ENCODE measurements at places on chromosomes 5 and 9.

GRCh38 chr5:90337449-90338052 lies 72.0 kb downstream of the CETN3 start:
- DNase-seq = no peak

DNA sequence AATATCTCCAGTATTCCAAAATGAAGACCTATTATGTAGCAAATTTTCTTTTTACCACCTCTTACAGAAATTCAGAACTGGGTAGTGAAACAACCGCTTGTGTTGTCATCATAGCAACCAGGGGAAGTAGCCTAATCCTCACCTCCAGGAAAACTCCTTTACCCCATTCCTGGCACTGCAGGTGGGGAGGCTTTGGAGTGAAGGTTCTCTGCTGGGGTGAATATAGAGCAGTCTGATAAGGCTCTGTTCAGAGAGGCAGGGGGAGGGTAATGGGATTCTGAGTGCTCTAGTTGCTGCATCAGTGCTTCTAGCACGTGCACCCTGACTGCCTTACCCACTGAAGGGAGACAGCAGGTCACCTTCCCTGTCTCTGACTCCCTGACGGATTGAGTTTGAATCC lies 116.2 kb downstream of the MAN2A1 start:
- DNase-seq = no peak

GRCh38 chr5:93192087-93192486 lies 388.9 kb downstream of the NR2F1-AS1 start:
- no peak for DNase-seq

DNA sequence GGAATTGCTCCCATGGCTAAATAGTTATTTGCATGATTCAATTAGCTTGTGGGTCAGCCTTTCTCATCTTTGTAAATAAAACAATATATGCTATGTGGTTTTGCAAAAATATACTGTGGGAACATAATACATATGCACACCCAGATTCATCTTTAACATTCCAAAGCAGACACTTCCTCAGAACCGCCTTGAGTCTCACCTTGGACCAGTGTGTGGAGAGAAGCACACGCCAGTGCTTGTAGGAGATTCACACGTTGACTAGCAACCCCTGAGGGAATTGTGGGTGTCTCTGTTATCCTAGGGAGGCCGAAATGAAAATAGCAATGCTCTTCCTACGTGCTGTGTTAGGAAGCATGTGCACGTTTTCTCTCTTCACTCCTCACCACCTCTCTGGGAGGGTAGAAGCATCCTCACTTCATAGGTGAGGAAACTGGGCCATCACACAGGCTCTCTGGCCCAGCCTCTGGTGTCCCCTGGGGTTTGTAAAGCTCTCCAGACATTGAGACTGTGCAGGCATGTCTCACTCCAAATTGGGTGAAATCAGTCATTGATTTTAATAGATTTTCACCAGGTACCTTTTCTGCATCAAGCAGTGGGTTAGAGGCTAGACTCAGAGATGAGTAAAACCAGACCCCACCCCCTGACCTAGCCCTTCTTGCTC lies 221.7 kb downstream of the PBX3 start:
- DNase-seq = no peak

GRCh38 chr9:98236901-98237487 lies 18.5 kb downstream of the TBC1D2 start:
- no peak for DNase-seq

- DNase-seq = no peak
Measured at GRCh38 chr9:94668928-94669729, 29.8 kb upstream of the FBP1 start.

- DNase-seq = no peak
Measured at GRCh38 chr9:123309611-123310010, 41.2 kb upstream of the STRBP start.

- no peak for DNase-seq
Measured at GRCh38 chr9:132319421-132320110, 35.2 kb downstream of the SETX start.

DNA sequence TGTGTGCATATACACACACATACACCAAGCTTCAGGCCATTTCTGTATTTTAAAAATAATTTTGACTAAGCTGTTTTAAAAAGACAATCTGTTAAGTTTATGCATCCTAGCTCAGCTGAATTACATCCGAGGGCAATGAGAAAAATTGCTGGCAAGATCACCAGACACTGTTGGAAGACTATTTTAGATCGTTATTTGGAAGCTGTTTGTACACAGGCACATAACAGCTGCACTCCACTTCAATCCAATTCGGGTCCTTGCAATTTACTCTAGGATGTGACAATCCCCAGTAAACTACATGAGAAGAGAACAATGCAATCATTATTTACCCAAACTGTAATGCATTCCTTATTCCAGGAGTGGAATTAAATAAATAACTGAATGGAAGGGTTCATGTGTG lies 79.3 kb upstream of the RASA1 start:
- no peak for DNase-seq

DNA sequence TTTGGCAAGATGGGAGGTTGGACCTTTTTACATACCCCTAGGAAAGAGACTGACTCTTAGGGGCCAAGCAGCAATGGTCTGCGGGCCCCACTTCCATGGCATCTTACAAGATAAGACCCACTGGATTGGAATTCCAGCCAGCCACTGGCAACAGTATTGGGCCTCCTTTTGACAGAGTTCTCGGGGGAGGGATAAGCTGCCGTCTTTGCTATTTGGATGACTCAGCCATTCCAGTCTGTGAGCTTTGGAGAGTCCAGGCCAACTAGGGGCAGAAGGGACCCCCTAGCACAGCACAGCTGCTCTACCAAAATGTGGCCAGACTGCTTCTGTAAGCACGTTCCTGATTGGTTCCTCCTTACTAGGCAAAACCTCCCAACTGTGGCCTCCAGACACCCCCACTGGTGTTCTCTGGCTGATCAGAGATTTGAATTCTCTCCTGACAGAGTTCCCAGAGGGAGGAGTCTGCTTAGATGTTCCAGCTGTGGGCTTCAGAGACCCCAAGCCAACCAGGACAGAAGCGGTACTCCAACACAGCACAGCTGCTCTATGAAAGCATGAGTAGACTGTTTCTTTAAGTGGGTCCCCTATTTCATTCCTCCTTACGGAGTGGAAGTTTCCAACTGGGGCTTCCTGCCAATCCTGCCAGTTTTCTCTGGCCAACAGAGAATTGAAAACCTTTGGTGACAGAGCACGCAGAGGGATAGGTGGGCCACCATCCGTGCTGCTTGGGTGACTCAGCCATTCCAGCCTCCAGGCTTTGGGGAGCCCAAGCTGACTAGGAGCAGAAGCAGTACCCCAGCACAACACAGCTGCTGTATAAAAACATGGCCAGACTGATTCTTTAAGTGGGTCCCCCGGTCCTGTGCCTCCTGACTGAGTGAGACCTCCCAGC lies 672.1 kb upstream of the RIOK2 start:
- DNase-seq = no peak

DNA sequence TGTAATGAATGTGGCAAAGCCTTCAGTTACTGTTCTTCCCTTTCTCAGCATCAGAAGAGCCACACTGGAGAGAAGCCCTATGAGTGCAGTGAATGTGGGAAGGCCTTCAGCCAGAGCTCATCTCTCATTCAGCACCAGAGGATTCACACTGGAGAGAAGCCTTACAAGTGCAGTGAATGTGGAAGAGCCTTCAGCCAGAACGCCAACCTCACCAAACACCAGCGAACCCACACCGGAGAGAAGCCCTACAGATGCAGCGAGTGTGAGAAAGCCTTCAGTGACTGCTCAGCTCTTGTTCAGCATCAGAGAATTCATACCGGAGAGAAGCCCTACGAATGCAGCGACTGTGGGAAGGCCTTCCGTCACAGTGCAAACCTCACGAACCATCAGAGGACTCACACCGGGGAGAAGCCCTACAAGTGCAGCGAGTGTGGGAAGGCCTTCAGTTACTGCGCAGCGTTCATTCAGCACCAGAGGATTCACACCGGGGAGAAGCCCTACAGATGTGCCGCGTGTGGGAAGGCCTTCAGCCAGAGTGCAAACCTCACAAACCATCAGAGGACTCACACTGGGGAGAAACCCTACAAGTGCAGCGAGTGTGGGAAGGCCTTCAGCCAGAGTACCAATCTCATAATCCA lies 6.8 kb downstream of the RPL12 start:
- DNase-seq = no peak

GRCh38 chr5:78753093-78753531 lies 104.5 kb upstream of the LHFPL2 start:
- DNase-seq = no peak

DNA sequence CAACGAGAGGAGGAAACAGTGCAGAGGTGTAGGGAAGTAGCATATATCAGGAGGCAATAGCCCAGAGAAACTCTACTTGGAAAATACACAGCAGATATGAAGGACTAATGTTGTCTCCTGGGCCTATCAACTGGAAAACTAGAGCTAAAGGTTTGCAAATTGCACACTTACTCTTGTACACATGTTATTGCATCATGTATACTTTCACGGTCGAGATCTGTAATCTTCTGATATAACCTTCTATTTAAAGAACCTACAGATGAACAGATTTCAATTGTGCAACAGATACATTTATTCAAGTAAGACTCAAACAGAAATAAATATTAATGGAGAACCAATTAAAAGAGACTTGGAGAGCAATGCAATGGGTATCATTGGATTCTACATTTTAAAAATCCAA lies 256.3 kb upstream of the TMEM161B start:
- no peak for DNase-seq

DNA sequence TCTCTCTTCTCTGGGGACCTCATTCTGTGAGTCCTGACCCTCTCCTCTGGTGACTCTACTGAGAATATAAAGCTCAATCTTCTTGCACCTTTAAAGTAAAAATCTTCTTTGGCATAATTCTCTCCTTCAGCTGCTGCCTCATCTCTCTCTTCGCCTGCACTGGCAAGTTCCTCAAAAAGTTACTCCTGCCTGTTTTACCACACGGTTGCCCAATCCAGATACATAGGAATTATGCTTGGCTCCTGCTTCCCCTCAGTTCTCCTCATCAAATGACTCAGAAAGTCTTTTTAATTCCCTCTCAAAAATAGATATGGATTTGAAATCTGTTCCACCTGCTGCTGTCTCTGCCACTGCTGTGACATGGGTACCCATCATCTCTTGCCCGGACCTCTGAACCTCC lies 14.4 kb upstream of the HRCT1 start:
- no peak for DNase-seq

GRCh38 chr5:90585337-90585986 lies 26.9 kb downstream of the ADGRV1 start:
- no peak for DNase-seq

DNA sequence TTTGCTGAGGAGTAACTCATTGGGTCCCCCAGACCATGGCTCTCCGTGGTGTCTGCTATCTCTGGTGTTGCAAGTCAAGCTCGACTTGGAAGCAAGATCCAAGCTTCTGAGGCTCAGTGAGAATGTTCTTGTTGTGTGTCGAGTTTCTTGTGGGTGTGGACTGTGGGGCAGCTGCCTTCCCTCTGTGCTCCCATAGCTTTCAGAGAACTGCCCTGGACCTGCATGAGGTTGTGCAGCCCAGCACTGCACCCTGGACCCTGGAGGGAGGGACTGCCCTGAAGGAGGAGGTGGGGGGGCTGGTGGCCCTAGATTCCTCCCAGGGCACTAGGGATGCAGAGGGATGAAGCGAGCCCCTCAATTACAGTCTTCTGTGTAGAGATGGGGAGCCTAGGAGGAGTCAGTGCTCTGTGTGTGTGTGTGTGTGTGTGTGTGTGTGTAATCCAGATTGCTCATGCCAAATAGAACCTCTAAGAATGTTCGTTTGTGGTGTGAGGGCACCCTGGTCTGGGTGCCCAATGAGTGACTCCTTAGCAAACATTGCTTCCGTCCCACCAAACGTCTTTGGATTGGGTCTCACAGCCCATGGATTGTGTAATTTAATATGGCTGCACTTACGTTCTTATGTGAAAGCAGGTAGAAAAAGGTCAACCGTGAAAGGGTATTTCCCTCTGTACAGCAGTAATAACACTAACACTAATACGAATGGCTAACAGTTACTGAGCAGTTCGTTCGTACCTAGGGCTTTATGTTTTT lies 143.3 kb upstream of the LMX1B start:
- no peak for DNase-seq

DNA sequence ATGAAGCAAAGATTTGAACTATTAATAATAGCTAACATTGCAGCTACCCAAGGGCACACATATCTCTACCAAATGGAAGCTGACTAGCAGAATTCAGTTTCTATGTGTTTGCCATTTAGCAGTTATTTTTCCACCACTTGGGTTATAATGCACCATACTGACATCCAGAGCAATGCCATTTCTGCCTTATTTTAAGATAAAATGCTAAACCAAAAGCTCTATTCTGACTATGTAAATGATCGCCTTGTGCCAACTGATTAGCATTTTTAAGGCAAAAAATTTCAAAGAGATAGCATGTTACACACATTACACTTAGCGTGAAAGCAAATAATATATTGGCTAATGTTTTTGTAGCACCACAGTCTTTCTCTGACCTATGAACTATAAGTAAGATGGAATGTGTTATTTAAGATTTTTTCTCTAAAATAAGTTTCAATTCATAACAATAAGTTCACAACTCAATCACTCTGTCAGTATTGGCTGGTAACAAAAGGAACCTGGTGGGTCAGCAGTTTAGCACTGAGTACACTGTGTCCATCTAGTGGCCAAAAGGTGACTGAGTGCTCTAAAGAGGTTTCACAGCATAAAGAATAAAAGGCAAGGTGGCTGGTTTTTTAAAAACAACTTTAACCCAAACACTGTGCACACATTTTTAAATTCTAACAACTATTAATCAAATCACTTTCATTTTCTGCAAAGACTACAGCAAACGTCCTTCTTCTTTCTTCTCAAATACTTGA lies 443.5 kb downstream of the PDE4D start:
- DNase-seq = no peak

DNA sequence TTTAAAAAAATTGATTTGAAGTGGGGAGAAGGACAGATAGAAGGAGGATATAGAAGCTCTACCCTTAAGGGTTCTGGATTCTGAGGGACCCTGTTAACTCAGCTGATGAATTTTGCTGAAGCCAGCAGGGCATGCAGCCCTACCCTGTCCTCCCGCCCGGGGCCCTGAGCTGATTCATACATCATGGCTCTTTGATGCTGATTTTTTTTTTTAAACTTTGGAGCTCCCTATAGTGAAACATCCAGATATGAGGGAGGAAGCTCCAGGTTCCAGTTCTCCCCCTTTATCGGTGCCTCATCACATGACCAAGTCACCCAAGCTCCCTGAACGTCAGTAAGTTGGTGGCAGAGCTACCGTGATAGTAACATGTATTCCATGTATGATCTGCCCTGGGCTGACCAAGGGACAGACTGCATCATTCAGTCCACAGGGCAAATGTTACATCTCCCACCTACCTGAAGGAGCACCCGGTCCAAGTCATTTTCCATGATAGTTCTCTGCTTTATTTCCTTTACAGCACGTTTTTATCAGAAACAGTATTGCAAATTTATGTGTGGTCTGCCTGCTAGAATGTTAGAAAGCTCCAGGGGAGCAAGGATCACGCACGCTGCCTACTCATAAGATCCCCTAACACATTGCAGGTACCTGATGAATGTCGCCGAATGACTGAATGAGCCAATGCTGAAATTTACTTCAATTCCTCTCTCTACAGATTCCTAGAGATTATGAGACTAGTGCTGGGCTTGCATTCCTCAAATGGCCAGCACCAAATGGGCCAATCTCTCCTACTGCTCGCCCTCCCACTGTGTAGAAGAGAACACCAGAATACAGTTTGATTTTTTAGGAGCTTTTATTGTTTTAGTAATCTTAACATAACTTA lies 25.9 kb downstream of the SPARC start:
- no peak for DNase-seq

Data from cortex of kidney (tissue), 1 donor.